ENCODE measurements at places on chromosomes 1 and 21. TPM values are rescaled to one million over a fixed set of nuclear protein-coding genes. Genes with fewer than 3 reads are reported as not detected.

DNA sequence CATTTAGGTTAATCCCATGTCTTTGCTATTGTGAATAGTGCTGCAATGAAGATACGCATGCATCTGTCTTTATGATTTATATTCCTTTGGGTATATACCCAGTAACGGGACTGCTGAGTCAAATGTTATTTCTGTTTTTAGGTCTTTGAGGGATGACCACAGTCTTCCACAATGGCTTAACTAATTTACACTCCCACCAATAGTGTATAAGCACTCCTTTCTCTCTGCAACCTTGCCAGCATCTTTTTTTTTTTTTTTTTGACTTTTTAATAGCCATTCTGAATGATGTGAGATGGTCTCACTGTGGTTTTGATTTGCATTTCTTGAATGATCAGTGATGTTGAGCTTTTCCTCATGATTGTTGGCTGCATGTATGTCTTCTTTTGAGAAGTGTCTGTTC lies 33.5 kb downstream of the ASH1L start:
- H3K27me3 ChIP-seq, result no peaks in the 10 kb centered on the region
- no peak overlapping the region for H3K27ac ChIP-seq
- DNase-seq, result no peak
- H3K36me3 ChIP-seq, result no peaks in the 10 kb centered on the region
- H3K4me3 ChIP-seq, result no peak overlapping the region

DNA sequence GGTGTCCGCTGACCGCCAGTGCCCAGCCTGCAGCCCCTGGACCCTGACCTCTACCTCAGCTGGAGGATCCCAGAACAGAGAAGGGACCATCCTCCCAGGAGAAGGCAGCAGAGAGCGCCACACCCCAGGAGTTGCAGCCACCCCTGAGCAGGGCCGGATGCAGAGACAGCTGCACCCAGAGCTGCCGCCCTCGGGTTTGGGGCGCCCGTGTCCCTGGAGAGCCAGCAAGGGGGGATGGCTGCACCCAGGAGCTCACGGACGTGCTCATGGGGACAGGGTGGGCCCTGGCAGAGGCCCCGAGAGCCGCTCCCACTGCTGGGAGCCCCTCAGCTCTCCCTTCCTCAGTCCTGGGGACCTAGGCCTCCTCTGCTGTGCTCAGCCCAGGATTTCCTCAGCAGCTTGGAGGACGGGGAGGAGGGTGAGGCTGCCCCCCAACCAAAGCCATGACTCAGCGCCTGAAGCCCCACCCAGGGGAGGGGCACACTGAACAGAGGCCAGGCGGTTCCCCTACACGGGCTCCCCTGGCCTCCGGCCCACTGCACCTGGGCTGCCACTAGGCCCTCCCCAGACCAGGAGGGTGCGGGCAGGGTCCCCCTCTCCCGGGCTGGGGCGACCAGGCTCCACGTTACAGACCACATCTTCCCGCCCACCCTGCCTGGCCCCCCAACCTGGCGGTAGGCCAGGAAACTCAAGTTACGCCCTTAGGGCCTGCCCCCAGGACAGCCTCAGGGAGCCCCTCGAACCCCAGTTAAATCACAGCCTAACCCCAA lies 2.2 kb downstream of the ACAP3 start:
- no peaks in the 10 kb centered on the region for H3K27me3 ChIP-seq
- H3K4me1 ChIP-seq, result peaks cover 15% of the 10 kb centered on the region
- H3K36me3 ChIP-seq, result no peaks in the 10 kb centered on the region
- no peak overlapping the region for H3K27ac ChIP-seq
- peak; percentile 21 for DNase-seq

DNA sequence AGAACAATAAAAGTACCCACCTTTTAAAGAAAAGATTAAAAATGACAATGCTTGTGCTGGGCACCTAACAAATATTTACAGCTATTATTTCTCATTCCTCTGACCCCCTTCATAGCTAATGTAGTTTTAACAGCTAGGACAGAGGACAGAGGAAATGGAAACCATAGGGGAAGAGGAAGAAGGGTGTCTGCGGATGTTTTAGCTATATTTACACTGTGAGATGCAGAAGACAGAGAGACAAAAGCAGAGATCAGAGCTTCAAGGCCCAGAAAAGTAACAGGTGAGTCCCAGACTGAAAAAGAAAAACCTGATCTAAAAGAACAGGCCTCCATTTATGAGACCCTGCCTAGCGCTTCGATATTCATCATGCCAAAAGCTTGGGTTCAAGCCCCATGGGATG lies 72.0 kb downstream of the ZNF281 start:
- H3K4me1 ChIP-seq, result peaks cover 13% of the 10 kb centered on the region
- H3K27me3 ChIP-seq, result no peaks in the 10 kb centered on the region
- H3K27ac ChIP-seq, result no peak overlapping the region
- DNase-seq, result no peak
- H3K36me3 ChIP-seq, result no peaks in the 10 kb centered on the region

DNA sequence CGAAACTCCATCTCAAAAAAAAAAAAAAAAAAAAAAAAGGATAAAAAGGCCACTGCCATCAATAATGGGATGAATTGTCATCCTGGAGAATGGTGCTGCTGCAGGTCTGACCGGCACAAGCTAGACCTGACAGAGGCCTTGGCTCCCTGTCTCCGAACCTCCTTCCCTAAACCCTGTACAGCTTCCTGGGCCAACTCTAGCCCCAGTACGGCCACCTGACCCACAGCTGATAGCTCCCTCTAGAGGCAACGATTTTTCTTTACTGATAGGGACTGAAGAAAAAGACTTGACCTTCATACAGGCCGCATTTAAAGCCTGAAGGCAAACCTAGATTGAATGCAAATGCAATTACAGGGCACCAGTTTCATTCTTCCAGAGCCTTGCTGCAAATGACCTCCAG lies 30.7 kb downstream of the NOL9 start:
- no peaks in the 10 kb centered on the region for H3K4me1 ChIP-seq
- H3K4me3 ChIP-seq, result no peak overlapping the region
- H3K27ac ChIP-seq, result no peak overlapping the region
- DNase-seq, result peak; percentile 47
- peaks cover 6% of the 10 kb centered on the region for H3K36me3 ChIP-seq

DNA sequence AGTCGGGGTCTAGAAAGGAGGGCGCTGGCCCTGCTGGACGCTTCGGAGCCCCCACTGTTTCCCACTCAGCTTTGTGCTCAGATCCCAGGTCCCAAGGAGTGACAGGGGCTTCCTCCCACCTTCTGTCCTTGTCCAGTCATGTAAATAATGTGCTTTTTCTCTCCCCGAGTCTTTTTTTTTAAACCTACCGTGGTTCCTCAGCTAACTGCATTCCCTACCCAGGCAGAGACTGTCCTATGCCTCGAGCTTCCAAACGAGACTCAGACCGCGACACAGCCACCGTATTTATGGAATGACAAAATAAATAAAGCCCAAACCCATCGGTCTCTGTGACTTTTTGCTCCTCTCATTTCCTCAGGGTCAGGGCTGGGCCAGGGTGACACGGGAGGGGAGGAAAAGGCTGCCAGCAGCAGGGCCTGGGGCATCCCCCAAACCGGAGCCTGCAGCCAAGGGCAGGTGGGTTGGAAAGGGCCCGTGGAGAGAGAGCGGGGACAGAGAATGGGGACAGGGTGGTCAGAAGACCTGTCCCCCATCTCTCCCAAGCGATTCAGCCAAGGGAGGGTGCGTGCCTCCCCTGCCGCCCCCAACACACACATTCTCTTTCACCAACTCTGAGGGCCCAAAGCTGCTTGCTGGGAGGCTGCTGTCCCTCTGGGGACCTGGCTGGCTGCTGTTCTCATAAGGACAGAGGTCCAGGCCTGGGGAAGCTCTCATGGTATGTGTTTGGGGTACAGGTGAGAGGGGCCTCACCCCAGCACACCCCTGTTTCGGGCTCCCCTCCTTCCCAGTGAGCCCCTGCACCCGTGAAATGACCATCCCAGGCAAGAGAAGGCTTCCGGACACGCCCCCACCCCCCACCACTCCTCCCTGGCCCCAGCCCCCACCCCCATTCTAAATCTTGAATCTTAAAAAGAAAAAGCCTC lies 55.4 kb downstream of the KCNAB2 start:
- H3K27me3 ChIP-seq, result no peaks in the 10 kb centered on the region
- no peak overlapping the region for H3K4me3 ChIP-seq
- H3K4me1 ChIP-seq, result no peaks in the 10 kb centered on the region
- H3K36me3 ChIP-seq, result no peaks in the 10 kb centered on the region
- DNase-seq, result no peak

- H3K4me1 ChIP-seq, result peaks cover 27% of the 10 kb centered on the region
- no peaks in the 10 kb centered on the region for H3K27me3 ChIP-seq
- H3K27ac ChIP-seq, result peak overlapping the region; percentile 93
- DNase-seq, result peak; percentile 57
- H3K4me3 ChIP-seq, result no peak overlapping the region
- no peaks in the 10 kb centered on the region for H3K36me3 ChIP-seq
Observed at GRCh38 chr1:61337441-61337951, 255.1 kb downstream of the NFIA start.

DNA sequence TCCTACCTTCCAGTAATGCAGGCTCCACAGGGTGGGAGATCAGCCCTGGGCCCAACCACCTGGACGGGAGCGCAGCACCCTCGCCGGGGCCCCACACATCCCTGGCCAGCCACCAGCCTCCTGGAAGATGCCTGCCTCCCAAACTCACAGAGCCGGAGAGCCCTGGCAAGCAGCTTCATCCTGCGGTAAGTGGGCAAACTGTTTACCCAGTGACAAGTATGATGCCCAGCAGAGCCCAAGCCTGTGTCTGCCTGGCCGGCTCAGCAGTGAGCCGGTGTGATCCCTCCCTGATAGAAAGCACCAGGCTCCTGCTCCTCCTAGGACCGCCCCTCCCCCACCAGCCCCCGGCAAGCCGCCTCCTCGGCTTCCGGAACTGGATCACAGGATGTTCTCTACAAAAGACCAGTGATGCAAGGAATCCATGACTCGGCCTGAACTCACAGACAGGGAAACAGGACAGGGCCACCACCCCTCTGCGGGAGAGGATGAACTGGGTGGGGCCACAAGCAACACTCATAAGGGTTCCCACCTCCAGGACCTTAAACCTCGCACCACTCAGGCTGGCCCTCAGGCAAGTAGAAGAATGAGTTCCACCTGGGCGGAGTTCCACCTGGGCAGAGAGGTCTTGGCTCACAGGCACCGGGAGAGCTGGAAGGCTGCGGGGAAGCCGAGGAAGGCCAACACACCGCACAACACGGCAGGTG lies 7.9 kb downstream of the ACOT7 start:
- H3K4me3 ChIP-seq, result no peak overlapping the region
- H3K4me1 ChIP-seq, result peaks cover 12% of the 10 kb centered on the region
- no peaks in the 10 kb centered on the region for H3K27me3 ChIP-seq
- H3K36me3 ChIP-seq, result no peaks in the 10 kb centered on the region
- peak overlapping the region; percentile 62 for H3K27ac ChIP-seq

Gene KCNA3
- not detected for total RNA-seq

Gene SH3BP5L
- 26.5 TPM for total RNA-seq

Gene SNIP1
- total RNA-seq, result 19.6 TPM
